ENCODE measurements at places on chromosomes 4 and X.

GRCh38 chrX:43809463-43809862 is 72.8 kb downstream of the MAOB start:
- no peak for DNase-seq

DNA sequence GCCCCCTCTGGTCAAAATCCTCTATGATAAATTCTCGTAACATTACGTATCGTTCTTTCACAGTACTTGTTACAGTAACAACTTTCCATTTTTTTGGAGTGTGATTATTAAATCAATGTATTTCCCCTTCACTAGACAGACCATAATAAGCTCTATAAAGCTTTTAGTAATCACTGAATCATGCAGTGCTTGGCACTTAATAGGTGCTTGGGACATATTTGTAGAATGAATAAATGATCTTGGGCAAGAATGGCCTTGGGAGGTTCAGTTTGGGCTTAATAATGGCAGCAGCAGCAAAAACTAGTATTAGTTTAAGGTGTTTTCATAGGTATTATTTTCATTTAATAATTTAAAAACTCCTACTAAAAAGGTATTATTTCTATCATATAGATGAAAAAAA is 33.4 kb upstream of the SFRP2 start:
- DNase-seq, result no peak

GRCh38 chr4:76758996-76759395 is 138.9 kb downstream of the SOWAHB start:
- DNase-seq, result no peak

DNA sequence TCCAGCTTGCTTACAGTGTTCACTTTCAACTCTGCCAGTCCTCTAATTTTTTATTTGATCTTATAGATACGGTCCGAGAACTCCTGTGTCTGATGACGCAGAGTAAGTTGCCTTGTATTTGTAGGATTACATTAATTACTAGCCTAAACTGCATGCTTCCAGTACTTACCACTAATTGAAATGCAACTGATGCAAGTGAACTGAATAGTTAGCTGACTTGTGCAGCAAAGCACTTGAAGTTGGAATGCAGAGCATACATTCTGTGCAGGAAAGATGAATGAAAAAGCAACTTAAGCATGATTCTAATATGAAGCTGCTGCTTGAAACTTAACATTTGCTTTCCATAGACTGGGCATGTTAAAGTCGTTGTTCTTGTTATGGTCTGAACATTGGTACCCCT is 100.9 kb downstream of the LIMCH1 start:
- DNase-seq, result no peak

DNA sequence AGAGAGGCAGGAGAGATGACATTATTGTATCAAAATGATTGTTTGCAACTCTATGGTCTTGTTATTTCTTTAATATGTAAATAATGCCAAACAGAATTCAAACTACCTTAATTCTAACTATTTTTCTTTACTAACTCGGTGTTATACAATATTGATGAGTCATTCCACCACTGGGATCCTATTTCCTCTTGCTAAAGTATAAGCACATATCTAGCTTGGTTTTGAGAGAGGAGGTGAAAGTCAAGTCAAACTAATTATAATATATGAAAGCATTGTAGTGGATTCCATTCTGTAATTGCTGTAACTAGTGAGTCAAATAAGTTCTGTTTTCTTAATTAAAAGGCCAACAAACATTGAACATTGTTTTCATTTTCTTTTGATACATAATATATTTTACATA is 837.6 kb downstream of the PDHA2 start:
- DNase-seq, result no peak
